Naive thymus-derived CD4-positive, alpha-beta T cell (primary cell): ENCODE measurements at places on chromosomes 2 and 18. TPM values are rescaled to one million over a fixed set of nuclear protein-coding genes. Genes with fewer than 3 reads are reported as not detected.

DNA sequence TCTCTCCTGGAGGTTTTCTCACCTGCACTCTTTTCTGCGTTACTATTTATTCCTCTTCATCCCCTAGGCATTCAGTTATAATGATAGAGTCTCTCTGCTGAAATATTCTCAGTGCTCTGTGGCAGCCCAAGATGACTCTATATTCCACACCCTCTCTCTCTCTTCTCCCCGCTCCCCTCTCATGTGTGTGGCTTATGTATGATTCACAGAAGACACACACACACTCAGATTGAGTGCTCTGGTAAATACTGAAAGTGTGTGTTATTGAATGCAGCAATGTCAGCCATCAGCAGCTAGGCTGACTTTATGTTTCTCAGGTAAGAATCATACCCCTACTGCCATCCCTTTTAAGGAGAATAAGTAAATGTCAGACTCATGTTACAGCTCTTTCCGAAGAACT, 201.2 kb downstream of the SLC4A10 start:
- H3K4me1 ChIP-seq: no peaks in the 10 kb centered on the region
- no peaks in the 10 kb centered on the region for H3K27me3 ChIP-seq
- no peak for DNase-seq
- no peaks in the 10 kb centered on the region for H3K36me3 ChIP-seq
- no peak overlapping the region for H3K27ac ChIP-seq

GRCh38 chr2:109210431-109211200, 81.6 kb downstream of the SH3RF3 start:
- H3K36me3 ChIP-seq: no peaks in the 10 kb centered on the region
- H3K4me3 ChIP-seq: no peak overlapping the region
- peaks cover 23% of the 10 kb centered on the region for H3K4me1 ChIP-seq
- DNase-seq: no peak
- no peak overlapping the region for H3K27ac ChIP-seq
- peaks cover 2% of the 10 kb centered on the region for H3K27me3 ChIP-seq

DNA sequence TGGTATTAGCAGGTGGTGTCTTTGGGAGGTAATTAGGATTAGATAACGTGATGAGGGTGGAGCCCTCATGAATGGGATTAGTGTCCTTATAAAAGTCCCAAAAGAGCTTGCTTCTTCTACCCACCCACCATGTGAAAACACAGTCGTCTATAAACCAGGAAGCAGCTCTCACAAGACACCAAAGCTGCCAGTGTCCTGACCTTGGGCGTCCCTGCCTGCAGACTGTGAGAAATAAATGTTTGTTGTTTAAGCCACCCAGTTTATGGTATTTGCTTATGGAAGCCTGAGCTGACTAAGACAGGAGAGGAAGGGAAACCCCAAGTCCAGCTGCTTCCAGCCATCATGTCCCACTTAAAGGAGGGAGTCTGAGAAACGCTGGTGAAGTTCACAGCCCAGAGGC, 13.6 kb downstream of the ADI1 start:
- DNase-seq: no peak
- H3K4me3 ChIP-seq: no peak overlapping the region
- peaks cover 6% of the 10 kb centered on the region for H3K36me3 ChIP-seq
- H3K4me1 ChIP-seq: no peaks in the 10 kb centered on the region
- H3K27me3 ChIP-seq: no peaks in the 10 kb centered on the region
- no peak overlapping the region for H3K27ac ChIP-seq

DNA sequence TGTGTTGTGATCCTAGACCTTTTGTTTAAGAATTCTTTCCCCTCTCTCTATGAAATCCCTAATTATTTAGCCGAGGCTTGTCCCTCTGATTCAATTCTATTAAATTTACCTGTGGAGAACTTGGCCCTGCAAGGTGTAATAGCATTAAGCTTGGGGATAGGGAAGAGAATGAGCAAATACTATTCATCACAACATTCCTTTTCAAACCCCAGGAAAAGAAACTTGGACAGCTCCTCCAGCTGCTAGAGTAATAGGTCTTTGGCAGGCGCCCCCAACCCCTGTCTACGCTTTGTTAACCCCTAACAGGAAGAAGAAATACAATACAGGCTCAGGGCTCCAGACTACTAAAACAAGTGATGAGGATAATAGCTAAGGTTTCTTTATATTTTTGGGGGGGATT, 957.0 kb downstream of the CPS1 start:
- no peaks in the 10 kb centered on the region for H3K27me3 ChIP-seq
- H3K4me3 ChIP-seq: no peak overlapping the region
- no peaks in the 10 kb centered on the region for H3K4me1 ChIP-seq
- H3K27ac ChIP-seq: no peak overlapping the region

DNA sequence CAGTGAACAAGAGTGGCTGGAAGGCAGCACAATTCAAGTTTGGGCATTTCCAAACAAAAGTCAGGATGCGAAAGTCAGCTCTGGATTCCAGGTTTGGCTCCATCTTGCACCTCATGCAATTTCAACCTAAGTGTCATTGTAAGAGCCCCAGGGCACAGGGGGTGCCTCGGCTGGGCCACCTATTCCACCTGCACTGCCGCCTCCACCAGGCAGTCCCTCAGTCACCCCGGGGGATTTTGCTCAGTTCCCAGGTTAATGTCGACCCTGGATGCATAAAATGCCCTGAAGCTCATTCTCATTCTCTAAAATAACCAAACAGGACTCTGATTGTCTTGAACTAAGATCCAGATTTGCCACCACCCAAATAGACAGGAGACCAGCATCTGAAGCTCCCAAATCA, 77.6 kb downstream of the EDAR start:
- peaks cover 68% of the 10 kb centered on the region for H3K36me3 ChIP-seq
- no peak for DNase-seq
- no peaks in the 10 kb centered on the region for H3K4me1 ChIP-seq
- no peaks in the 10 kb centered on the region for H3K27me3 ChIP-seq
- H3K27ac ChIP-seq: no peak overlapping the region
- no peak overlapping the region for H3K4me3 ChIP-seq

DNA sequence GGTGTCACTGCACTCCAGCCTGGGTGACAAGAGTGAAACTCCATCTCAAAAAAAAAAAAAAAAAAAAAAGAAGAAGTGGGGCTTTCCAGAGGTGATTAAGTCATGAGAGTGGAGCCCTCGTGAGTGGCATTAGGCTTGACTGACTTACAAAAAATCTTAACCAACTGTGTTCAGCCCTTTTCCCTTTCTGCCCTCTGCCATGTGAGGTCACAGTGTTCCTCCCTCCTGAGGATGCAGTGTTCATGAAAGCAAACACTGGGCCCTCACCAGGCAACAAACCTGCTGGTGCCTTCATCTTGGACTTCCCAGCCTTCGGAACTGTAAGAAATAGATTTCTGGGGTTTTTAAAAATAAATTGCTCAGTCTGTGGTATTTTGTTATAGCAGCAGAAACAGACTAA, 37.0 kb upstream of the METTL21A start:
- no peak overlapping the region for H3K4me3 ChIP-seq
- H3K27ac ChIP-seq: no peak overlapping the region
- DNase-seq: no peak

- H3K4me3 ChIP-seq: no peak overlapping the region
- no peaks in the 10 kb centered on the region for H3K36me3 ChIP-seq
- no peaks in the 10 kb centered on the region for H3K4me1 ChIP-seq
- H3K27me3 ChIP-seq: no peaks in the 10 kb centered on the region
- no peak for DNase-seq
Observed at GRCh38 chr18:79585395-79586370, 93.9 kb upstream of the CTDP1 start.

DNA sequence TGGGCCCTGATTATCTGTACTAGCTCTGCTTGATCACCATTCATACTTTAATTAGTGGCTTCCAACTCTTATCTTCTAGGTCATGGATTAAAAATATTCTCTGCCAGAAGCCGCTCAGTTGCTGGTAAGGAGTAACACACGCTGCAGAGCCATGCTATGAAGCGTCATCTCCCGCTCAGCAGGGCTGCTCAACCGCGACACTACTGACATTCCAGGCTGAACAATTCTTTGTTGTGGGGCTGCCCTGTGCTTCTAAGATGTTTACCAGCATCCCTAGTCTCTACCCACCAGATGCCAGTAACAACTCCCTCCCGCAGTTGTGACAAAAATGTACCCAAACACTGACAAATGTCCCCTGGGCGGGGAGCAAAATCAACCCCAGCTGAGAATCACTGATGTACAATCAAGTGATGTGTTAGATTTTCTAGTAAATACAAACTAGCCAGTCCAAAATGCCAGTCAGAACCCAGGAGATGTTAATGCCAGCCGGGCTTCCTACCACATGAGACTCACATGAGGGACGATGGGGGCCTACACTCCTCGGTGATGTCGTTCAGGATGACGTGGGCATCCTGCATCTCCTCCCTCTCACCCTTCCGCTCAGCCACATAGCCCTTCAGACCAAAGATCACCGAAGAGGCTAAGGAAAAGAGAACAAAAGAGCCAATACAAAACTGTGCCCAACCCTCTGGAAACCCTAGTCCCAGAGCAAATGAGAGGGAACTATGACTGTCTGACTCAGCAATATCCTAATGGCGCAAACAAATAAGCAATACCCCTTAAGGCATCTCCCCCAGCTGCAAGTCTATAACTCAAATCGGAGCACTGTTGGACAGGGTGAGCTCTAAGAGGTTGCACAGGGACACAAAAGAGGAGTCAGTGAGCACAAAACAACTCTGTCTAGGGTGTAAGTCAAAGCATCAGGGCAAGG, 15.6 kb downstream of the ILKAP start:
- peaks cover 4% of the 10 kb centered on the region for H3K4me1 ChIP-seq
- peaks cover 51% of the 10 kb centered on the region for H3K36me3 ChIP-seq
- no peak for DNase-seq
- H3K27me3 ChIP-seq: no peaks in the 10 kb centered on the region

- H3K4me1 ChIP-seq: peaks cover 7% of the 10 kb centered on the region
- no peak overlapping the region for H3K4me3 ChIP-seq
- no peaks in the 10 kb centered on the region for H3K27me3 ChIP-seq
- H3K36me3 ChIP-seq: no peaks in the 10 kb centered on the region
Observed at GRCh38 chr2:232235716-232236115, 142.8 kb upstream of the ALPP start.

- H3K27ac ChIP-seq: no peak overlapping the region
- no peaks in the 10 kb centered on the region for H3K36me3 ChIP-seq
- no peaks in the 10 kb centered on the region for H3K4me1 ChIP-seq
- H3K27me3 ChIP-seq: no peaks in the 10 kb centered on the region
- no peak overlapping the region for H3K4me3 ChIP-seq
Observed at GRCh38 chr2:112602917-112603316, 18.5 kb downstream of the CHCHD5 start.

Gene KCTD1
- 4.5 and 4.6 TPM in 2 replicates for total RNA-seq

Gene TMEM200C
- not detected for total RNA-seq

Gene APLF
- 3.5 TPM for total RNA-seq

Gene UGT1A1
- not detected for total RNA-seq
